Putamen (tissue), 1 donor: ENCODE measurements at places on chromosomes 2 and 18.

DNA sequence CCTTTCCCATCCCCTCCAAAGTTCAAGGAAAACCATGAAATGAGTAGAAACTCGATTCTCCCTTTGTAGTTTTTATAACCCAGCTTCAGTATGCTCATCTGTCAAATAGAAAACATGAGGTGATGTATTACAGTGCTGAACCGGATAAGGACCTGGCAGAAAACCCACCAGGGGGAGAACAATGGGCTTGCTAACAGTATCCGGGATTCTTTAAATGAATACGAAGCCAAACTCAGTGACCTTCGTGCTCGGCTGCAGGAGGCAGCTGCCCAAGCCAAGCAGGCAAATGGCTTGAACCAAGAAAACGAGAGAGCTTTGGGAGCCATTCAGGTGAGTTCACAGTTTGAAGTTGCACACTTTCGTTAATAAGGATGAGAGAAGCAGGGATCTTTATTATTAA lies 113.6 kb upstream of the TTC39C start:
- DNase-seq: no peak

- no peak for DNase-seq
Observed at GRCh38 chr2:157875641-157876065, 477 bp downstream of the ACVR1 start.

GRCh38 chr2:121021685-121022084 lies 263.3 kb downstream of the TFCP2L1 start:
- DNase-seq: no peak

GRCh38 chr18:3513481-3513880 lies 63.5 kb downstream of the TGIF1 start:
- DNase-seq: peak; percentile 50

DNA sequence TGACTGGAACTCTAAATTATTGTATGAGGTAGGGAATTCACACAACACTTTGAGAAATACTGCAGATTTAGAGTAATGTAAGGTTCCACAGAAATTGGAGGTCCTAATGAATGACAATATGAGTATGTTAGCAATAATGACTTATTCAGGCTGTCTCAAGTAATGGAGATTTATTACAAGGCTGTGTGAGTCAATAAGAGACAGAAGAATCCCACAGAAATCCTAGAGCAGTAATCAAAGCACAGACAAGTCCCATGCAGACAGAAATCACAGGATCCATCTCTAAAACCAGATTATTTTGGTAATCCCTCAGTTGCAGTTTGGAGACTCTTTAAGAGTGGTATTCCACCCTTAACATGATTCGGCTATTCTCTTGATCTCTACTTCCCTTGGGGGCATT lies 83.6 kb downstream of the FAM161A start:
- no peak for DNase-seq

DNA sequence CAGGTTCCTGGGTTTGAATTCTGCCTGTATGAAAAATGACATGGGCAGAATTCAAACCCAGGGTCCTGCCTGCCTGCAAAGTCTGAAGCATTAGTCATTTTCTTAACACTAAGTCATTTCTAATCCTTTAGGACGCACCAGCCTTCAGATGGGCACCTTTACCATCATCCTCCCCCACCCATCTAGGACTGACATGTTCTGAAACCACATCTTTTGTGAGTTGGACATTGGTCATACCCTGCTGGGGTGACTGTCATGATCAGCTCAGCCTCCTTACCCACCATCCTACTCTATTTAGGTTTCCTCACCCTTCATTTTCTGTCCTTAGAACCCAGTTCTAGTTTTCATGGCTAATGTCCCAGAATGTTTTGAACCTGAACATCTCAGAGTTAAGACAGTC lies 104.9 kb downstream of the TRIB2 start:
- DNase-seq: no peak

DNA sequence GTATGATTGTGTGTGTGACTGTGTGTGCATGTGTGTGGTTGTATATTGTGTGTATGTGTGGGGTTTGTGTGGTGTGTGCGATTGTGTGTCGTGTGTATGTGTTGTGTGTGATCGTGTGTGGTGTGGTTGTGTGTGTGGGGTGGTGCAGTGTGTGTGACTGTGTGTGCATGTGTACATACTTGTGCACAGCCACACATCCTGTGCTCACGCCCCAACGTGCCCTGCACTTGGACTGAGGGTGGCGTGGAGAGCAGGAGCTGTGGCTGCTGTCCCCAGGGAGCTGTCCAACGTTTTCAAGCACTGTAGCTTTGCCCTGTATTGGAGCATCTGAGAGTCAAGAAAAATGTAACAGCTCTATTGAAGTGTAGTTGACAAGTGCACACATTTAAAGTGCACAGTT lies 243.2 kb upstream of the HDAC4 start:
- DNase-seq: no peak

GRCh38 chr2:219951099-219951498 lies 323.7 kb downstream of the SLC4A3 start:
- no peak for DNase-seq

- no peak for DNase-seq
Observed at GRCh38 chr2:20604951-20605381, 45.9 kb downstream of the HS1BP3 start.

DNA sequence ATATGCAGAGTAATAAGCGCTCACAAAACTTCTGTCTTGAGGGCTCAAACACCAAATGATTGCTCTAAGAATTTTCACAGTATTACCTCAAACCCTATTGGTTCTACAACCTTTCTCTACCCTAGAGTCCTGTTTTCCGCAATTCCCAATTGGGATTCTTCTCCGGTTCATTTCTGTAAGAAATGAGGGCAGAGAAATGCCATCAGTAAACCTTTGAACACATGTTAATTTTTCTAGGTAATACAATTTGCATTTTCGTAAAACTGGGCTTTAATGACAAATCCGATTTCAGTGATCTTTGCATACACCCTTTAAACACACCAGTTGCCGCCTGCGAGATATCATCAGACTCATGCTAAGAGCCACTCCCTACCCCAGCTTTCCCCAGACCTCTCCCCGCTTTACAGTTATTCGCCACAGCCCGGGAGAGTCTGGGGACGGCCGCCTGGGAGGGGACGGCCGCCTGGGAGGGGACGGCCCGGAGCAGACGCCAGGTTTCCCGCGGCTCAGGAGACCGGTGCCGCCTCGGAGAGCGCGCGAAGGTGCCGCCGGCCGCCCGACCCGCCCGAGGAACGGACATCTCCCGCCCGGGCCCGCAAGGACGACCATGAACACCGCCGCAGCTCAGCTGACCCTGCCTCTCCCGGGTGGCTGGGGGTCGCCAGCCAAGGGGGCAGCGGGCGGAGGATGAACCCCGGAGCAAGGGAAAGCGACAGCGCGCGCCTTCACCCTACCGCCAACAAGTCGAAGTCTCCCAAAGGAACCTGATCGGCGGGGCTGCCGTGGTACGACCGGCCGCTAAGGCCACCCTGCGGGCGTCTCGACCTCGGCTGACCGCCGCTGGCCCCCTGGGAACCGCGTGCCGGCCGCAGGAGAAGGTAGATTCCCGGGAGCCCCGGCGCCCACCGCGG lies 463 bp downstream of the SMC6 start:
- peak; percentile 32 for DNase-seq

DNA sequence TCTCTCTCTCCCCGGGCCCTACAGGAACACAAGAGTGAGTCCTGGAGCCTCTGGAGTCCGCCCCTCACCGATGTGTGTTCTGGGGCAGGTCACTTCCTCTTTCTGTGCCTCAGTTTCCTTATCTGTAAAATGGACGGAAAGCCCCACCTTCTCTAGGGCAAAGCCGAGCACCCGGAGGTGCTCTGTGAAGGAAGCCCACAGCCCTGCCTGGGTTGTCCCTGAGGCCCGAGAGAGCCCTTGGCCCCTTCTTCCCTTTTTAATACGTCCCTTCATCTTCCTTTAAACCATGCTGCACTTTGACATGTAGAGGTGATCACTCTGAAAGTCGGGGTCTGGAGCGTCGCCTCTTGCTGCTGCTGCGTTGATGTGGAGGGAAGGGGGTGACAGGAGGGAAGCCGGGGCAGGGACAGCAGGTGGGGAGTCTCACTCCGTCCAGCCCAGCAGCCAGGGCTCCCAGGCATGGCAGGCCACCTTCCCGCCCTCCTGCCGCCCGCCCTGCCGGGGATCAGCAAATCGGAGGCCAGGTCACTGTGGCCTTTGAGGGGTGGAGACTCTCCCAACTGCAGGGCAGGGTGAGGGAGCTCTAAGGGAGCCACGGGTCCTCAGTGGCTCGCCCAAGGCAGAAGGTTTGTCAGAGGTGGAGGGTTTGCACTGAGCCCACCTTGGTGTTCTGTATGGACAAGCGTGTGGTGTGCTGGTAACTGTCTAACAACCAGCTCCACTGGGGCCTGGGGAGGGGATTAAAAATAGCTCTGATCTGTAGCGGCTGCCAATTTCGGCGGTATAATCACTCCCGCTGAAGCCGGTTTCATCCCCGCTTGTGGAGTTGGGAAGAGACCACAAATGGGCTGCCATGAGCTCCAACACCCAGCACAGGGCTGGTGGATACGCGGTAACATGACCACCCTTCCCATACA lies 135.9 kb upstream of the ID2 start:
- no peak for DNase-seq

DNA sequence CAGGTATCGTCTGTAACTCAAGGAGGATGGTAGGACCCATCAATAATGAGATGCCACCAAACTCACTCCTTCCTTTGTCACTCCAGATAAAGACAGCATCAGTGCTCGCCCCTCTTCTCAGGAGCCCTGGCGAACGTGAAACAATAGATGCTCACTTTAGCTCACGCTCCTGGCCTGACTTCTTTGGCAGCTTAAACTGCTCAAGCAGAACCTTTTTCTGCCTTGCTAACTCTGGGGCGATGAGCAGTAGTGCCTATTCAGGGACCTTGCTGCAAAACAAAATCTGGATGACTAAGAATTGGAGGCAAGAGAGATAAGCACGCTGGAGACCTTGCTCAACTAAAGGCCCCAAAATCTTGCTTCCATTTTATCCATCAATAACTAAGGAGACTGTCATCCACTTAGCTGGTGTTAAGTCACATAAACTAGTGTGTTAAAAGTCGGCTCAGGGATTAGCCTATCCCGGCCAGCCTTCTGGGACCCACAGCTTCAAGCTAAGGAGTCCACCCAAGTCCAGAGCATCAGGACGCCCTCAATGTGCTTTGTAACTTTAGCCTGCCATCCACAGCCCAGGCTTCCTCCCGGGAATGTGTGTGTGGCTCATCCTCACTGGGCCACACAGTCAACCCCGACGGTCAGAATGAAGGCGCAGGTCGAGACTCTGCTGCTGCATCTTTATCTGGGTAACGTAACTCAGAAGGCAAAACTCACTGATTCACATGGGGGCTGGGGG lies 38.9 kb downstream of the ZNF516 start:
- DNase-seq: no peak

- no peak for DNase-seq
Observed at GRCh38 chr2:234146087-234146826, 95.8 kb downstream of the SPP2 start.

DNA sequence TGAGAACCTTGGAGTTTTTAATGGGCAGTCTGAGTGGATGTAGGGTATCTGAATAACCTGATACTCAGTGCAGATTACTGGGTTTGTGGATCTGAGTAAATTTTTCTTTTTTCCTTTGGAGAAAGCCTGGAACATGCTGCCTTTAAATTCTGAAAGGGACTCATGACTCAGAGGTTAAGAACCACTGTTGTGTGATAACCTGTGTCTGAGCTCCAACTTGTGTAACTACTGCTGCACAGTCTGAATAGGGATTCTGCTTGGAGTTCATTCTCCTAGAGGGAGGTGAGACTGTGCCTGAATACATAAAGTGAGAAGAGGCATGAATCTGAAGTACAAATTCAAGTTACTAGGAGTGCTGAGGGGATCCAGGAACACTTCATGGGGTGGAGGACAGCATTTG lies 36.2 kb downstream of the KDM3A start:
- no peak for DNase-seq

GRCh38 chr2:24739354-24740025 lies 53.7 kb downstream of the PTRHD1 start:
- DNase-seq: no peak

- no peak for DNase-seq
Observed at GRCh38 chr2:46831051-46831868, 84.3 kb downstream of the MCFD2 start.

- DNase-seq: no peak
Observed at GRCh38 chr2:20438334-20439192, 8.3 kb upstream of the RHOB start.

- DNase-seq: no peak
Observed at GRCh38 chr2:235070063-235070706, 118.4 kb downstream of the SH3BP4 start.

DNA sequence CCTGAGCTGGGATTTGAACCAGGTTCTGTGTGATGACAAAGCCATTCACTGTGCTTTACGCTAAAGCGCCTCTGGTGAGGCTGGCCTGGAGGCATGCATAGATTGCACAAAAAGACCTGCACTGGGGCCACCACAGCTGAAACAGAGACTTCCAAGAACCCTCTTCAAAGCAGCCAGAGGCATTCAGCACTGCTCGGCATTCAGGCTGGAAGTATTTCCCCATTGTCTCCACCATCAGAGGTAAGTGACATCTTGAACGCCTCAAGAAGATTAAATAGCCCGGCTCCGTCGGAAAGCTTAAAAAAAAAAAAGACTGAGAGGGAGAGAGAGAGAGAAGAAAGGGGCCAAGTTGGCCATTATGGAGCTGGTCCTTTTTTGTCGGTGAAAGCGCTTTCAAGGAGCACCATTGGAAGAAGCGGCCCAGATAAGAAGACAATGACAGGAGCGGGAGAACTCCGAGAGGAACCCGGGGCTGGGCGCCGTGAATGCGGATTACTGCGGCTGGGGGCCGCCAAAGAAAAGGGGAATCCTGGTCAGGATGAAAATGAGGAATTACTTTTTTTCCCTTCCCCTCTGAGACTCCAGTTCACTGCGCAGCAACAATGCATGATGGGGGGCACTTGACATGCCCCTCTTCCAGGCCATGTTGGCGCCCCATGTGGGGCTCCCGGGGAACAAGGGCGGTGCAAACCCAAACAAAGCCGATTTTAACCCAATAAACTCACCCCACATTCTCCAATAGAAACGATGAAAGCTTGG lies 228.3 kb downstream of the MYCN start:
- no peak for DNase-seq

DNA sequence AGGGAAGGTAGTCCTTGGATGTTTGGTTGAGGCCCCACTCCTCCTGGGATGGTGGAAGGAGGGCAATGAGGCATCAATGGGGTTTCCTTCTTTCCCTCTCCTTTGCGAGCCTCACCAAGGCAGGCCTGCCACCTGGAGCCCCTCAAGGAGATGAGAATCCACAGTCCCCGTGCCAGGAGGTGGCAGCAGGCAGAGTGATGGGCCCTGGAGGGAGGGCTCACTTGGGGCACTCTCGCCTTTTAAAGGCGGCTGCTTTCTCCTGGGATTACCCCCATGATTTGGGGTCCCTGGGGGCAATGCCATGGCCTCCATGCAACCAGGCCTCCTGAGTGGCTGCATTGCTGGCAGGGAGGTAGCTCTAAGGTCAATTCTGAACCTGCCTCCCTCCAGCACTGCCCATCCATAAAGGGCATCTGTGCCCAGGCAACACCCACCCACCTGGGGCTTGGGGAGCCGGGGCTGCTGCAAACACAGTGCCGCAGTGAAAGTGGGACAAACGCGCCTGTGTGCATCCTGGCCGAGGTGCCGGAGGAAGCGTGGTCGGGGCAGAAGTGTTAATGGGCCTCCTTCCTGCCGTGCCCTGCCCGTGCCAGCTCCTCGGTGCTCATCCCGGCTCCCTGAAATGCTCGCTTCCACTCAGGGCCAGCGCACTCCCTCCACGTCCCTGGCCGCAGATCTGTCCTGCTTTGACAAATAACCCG lies 55.9 kb downstream of the ZFP36L2 start:
- no peak for DNase-seq

GRCh38 chr2:238376884-238377391 lies 49.8 kb upstream of the ASB1 start:
- no peak for DNase-seq

GRCh38 chr18:23498117-23498516 lies 5.2 kb upstream of the RMC1 start:
- no peak for DNase-seq
